ENCODE measurements at places on chromosomes 11 and 22.

GRCh38 chr11:79090191-79090705 lies 350.6 kb downstream of the TENM4 start:
- no peak for DNase-seq

DNA sequence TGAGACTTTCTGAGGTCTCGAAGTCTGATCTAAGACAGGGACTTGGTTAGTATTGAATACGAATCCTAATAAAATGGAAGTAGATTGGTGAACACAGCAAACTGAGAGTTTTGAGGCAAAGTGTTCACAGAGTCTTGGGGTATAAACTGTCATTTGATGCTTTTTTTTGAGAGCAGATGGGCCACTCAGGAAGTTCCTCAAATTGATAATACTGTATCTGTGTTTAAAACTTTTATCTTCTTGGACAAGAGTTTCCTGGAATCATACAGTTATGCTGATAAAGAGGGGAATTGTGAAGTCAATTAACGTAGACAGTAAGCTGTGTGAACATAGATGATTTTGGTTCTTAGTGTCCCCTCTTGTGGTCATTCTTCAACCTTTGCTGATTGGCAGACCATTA lies 80.0 kb upstream of the CLPB start:
- DNase-seq, result no peak

DNA sequence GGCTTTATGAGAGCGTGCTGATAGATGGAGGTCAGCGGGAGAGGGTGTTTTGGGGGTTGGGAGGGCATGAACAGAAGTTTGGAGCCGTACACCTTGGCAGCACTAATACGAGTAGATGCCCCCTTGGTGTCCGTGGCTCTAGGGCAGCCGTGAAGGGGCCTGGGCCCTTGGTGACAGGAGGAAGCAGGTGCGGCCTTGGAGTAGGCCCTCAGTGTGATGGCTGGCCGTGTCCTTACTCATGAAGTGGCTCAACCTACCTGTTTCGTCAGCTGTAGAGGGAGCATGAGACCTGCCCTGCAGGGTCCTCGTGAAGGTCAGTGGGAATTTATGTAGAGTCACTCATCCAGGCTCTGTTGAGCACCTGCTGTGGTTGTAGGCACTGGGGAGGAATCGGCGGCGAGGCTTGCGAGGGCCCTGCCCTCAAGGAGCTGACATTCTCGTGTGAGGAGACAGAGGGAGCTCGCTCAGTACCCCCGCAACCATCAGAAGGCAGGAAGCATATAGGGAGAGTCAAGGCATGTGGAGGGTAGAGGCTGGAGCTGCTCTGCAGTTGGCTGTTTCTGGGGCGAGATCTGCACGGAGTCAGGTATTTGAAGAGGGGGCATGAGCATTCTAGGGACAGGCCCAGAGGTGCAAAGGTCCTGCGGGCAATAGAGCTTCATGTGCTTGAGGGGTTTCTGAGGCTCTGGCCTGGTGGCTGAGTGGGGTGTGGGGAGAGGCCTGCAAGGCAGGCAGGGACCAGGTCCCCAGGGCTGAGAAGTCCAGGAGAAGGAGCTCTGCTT lies 39.6 kb downstream of the TBC1D22A start:
- no peak for DNase-seq

DNA sequence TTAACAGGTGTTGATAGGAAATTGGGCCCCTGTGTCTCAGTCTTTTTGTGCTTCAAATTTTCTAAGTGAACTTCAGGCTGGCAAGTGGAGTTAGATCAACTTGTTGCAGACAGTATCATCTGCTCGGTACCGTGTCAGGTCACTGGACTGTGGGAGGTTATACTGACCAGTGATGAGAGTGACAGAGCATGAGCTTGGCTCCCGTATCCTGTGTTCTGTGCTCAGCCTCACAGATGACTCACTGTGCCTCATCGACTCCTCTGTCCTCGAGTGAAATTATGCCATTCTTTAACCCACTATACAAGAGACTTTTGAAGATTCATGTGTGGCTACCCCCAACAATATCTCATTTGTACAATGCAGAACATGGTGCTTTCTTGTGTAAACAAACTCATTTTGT lies 7.9 kb downstream of the GRAP2 start:
- DNase-seq, result no peak

GRCh38 chr11:44906649-44907048 lies 44.0 kb downstream of the TP53I11 start:
- no peak for DNase-seq

- DNase-seq, result no peak
These were observed 5.3 kb downstream of the OMP start for GRCh38 chr11:77107950-77108349.

DNA sequence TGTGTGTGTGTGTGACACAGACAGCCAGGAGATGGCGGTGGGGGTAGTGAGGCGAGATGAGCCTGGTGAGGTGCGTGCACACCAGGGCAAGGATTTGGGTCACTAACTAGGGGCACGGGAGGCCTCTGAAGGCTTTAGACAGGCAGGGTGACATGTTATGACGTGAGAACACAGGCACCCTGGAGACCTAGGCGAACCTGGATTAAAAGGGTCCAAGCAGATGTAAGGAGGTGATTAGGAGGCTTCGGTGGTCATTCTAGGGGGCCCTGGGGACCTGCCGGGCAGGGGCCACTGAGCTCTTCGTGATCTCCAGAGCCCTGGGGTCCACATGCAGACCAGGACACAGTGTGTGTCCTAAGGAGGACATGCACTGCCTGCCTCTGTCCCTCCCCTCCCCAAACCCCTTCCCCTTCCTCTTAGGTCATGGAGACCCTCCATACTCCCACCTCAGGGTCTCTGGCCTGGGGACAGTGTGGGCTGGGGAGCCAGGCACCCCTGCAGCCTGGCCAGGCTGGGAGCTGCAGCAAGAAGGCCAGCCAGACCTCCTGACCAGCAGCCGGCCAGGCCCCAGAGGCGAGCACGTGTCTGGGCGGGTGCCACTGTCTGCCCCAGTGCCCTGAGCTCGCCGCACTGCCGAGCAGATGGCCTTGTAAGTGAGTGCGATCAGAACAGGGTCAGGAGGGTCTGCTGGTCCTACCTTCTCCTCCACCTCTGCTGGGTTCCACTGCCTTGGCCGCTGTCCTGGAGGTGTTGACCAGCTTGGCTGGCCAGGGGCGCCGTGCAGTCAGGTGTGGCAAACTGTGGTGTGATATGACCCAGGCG lies 32.1 kb downstream of the IFT27 start:
- DNase-seq, result no peak

All from KBM-7 (cell line).